Stimulated activated memory B cell treated with anti-CD40 and anti-IgM and Interleukin-4, amounts not matched to agents 10 μg/mL and 1 μg/mL and 100 μg/mL, for 72 hours (primary cell): ENCODE measurements at places on chromosomes 7 and 10.

DNA sequence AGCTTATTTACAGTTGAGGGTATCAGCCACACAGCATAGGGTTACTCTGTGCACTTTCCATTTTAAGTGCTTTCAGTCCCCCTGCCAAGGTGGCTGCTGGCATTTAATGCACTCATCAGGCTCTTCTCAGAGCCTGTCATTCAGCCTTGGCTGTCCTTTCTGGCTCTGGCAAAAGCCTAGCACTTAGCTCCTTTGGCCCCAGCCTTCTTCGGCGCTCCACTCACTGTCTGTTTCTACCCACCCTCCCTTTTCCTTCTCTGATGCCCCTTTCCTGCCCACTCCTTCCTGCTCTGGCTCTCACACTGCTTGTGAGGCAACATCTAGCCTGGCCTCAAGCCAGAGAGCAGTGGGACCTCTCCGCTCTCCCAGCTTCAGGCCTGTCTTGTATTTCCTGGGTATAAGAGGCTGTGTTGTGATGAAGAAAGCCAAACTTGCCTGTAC lies 60.2 kb downstream of the WIPF3 start:
- no peak for ATAC-seq

GRCh38 chr10:103666087-103666761 lies 172.7 kb downstream of the NEURL1 start:
- ATAC-seq: no peak

DNA sequence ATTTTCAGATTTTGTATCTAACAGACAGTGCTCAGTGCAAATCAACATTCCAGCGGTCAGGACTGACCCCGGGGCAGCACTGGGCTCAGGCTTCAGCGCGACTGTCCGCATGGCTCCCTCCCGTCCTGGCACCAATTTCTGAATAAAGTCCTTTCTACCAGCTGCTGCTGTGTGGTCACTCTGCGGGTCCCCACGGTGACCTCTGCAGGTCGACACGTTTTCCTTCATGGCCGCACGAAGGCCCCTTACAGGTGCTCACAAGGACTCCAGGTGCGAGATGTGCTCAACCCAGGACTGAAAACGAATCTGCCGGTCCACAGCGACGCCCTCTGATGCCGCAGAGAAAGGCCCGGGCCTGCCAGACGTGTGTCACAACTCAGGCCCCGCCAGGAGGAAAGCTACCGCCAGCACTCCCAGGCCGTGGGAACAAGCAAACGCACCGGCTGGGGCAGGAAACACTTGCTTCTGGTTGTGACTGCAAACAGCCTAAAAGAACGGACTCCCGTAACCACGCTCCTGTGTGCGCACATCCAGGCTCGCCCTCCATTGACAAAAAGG lies 3.7 kb upstream of the UTF1 start:
- ATAC-seq: peak; percentile 31

DNA sequence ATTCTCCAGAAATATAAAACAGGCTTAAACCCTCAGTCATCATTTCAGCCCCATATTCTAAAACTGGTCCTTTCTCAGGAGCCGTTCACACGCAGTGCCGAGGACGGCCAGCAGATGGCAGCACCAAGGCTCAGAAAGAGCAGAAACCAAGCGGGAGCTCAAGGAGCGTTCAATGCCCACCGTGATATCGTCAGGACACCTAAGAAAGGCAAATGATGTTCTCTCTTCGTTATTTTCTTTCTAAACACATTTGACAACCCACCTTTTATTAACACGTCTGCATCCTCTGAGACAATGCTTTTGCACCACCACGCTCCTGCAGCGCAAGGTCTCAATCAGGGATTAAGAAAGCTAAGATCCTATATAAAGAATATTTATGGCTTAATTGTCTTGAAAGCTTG lies 45.7 kb upstream of the RBM33 start:
- peak; percentile 73 for ATAC-seq

DNA sequence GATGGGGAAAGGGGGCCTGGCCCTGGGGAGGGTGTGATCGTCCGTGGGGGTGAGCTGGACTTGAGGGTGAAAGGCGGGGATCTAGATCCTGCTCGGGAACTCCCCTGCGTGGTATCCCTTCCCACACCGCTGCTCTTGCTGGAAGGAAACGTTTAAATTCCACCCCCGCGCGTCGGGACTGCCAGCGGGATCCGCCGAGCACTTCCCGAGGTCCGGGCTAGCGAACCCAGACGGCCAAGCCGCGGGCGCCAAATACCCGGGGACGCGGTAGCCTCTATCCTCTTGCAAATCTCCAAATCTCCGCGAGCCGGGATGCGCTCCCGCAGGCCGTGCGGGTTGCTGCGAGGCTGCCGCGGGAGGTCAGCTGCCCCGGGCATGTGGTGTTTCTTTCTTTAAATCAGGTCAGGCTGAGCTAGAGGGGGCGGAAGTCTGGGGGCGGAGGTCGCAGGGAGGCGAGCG lies 904 bp downstream of the NPTX2 start:
- no peak for ATAC-seq

DNA sequence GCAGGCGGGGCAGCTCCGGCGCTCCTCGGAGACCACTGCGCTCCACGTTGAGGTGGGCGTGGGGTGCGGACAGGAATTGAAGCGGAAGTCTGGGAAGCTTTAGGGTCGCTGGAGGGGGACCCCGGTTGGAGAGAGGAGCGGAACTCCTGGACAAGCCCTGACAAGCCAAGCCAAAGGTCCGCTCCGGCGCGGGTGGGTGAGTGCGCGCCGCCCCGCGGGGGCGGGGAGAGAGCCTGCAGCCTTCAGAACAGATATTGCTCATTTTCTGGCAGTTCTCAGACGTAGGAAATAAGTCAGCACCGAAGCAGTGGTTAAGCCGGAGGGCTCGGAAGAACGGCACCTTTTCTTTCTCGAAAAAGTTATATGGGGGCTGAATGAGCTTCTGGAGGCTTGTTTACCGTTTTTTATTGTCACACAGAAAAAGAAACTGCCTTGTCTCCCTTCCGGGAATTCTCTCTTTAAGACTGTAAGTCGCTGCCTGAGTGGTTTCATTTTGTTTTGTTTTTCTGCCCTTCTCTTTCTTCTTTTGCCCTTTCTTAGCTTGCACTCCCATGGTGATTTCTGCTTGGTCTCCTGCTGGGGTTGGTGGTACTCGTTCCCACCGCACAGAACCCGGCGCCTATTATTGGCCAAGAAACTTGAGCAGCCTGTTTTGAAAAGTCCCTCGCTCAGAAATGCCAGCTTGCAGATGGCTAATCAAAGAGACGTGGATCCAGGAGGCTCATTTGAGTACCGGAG lies 732 bp downstream of the FAS start:
- peak; percentile 80 for ATAC-seq

DNA sequence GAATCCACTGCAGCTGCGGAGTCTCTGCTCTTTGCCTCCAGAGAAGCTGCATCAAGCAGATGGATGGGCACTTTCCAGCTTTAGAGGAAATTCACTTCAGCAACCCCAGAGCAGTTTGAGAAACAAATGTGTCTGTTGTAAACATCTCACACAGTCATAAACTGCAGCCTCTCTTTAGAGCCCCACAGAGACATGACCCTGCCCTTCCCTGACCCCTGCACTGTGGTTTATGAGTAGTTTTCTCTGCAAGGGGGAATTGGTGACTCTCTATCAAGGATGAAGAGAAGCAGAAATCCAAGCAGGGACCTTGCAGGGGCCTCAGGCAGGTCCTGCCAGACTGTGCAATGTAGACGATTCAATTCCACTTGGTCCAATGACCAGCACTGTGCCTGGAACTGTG lies 160.2 kb downstream of the SH2D4B start:
- no peak for ATAC-seq

GRCh38 chr7:9507290-9507689 lies 1073.9 kb downstream of the NXPH1 start:
- ATAC-seq: no peak

DNA sequence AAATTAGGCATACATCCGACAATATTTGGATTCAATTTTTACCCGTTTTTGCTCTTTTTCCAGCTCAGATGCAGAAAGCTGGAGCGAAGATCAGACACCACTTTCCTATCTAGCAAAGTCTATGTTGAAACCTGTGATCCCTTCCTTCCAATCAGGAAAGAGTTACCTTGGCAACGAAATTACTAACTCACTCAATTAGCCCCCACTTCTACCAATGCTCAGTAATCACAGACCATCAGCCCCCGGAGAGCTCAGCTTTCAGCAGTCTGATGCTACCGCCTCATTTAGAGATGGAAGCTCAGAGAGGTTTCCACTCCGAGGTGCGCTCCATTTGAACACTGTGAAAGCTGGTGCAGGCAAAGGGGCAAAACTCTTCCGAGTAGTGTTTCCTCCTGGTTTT lies 6.7 kb downstream of the FRAT1 start:
- no peak for ATAC-seq

- ATAC-seq: peak; percentile 89
These were observed at the start of gene ASB13 for GRCh38 chr10:5666008-5666840. ASB13 (minus strand) TSS chr10:5666595; CDS start chr10:5666551, 44 bp downstream.

- no peak for ATAC-seq
These were observed 25.9 kb downstream of the ABRAXAS2 start for GRCh38 chr10:124827474-124827873.

GRCh38 chr10:43735907-43736306 lies 87.2 kb upstream of the ZNF32 start:
- ATAC-seq: peak; percentile 20

DNA sequence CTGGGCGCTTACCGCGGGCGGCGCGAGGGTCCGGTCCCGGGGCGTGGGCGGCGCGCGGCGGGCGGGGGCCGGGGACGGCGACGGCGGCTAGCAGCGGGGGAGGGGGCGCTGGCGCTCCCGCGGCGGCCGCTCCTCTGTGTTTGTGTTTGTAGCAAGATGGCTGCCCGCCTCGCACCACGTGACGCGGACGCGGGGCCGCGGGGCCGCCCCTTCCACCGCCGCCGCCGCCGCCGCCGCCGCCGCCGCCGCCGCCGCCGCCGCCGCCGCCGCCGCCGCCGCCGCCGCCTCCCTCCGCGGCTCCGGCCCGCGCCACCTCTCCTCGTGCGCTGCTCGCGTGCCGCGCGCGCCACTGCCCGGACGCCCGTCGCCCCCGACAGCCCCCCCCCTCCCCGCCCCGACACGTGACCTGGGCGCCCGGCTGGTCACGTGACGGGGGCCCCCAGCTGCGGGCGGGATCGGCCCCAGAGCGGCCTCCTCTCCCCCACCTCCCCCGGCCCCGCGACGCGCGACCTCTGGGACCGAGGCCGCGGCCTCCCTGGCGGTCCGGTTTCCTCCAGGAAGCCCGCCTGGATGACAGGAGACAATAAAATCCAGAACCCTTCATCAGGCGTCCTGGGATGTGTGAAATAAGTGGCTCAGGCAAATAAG lies at the start of gene GIGYF1:
Gene GIGYF1, minus strand, starts transcription at position 153 of the 648 bp plus-strand sequence. CDS start 6,012 bp downstream, outside the sequence.
- ATAC-seq: peak; percentile 78
